ENCODE measurements at places on chromosomes 5 and 9.
A peak's percentile ranks its signal among the peaks of the same experiment; 100 is the strongest.

DNA sequence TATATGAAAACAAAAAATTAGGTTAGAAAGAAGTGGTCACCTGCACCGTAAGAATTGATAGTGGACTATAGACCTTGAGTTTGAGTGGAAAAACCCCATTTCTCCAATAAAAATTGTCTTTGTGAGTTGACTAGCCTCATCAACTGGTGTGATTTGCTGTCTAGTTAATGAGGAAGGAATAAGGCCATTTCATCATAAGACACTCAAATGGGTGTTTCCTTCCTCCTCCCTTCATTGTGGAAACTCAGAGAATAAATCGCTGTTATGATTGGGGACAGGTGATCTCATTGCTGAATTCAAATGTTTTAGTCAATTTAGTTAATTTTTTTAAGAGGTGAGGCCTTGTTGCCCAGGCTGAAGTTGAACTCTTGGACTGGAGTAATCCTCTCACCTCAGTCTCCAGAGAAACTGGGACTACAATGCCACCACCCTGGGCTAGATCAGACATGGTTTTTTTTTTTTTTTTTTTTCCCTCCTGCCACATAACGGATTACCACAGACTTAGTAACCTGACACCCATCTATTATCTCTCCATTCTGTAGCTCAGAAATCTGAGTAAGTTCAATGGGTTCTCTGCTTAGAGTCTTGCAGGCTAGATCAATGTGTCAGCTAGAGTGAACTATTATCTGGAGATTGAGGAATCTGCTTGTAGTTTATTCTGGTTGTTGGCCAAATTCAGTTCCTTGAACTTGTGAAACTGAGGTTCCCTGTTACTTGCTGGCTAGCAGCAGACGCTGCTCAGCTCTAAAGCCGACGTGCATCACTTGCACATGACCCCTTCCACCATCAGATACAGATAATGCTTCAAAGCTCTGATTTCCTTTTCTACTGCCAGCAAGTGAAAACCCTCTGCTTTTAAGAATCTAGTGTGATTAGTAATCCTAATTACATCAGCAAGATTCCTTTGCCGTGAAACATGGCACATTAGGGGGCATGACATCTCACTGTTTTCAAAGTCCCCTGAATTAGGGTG lies 663.8 kb upstream of the CDH9 start:
- peak; percentile 96 for DNase-seq

DNA sequence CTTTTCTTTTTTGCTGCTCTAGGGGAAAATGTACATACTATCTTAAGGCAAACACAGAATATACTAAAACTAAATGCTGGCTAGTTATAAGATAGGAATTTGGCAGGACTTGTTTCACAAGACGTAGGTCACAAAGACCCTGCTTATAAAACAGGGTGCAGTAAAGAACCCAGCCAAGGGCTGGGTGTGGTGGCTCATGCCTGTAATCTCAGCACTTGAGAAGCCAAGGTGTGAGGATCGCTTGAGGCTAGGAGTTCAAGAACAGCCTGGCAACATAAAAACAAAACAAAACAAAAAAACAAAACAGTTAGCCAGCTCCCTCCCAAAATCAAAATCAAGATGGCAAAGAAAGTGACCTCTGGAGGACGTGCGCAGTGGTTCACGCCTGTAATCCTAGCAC lies 49.5 kb upstream of the DENND4C start:
- no peak for DNase-seq

DNA sequence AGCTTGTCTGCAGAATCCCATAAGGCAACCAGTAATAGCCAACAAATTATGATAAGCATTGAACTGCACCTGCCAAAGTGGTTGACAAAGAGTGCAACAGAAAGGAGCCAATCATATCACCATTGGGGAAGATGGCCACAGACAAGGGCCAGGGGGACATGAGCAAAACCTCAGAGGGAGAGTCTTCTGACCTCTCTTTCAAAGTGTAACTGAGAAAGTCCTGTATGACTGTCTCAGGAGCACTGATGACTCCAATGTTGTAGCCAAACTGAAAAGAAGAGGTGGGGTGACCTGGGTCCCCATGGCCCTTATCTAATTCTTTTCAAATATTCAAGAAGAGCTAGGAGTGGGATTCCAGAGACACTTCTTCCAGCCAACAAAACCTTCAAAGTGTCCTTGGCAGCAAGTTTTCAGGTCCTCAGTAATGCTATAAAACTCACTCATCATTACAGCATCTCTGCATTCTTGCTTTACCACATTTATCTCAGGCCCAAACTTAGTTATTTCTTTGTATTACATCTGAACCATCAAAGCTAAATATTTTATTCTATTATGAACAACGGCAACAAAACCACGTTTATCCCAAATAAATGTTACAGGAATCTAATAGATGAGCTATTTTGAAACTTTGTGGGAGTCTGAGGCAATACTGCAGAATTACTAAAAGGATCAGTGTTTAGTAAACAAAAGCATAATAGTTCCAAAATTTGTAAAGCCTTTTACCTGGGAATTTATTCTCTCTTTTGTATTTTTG lies 24.4 kb downstream of the FBLL1 start:
- DNase-seq = no peak

- DNase-seq = no peak
Measured at GRCh38 chr9:88773126-88773525, 218.1 kb upstream of the S1PR3 start.

DNA sequence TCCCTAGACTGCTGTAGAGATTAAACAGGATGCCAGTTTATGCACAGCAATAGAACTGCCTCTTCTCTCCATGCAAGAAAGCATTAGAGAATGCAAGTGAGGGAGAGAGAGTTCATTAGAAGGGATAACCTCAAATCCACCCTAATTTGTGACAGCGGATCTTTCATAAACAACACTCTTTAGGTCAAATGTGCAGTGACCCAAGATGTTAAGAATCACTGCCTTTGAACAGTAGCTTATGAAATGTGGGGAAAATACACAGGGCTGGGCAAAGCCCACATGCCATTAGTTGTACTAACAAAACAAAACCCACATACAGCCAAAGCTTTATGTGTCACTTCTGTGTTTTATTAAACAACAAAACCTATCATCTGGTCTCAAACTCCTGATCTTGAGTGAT lies 36.2 kb upstream of the POU4F3 start:
- DNase-seq = no peak

DNA sequence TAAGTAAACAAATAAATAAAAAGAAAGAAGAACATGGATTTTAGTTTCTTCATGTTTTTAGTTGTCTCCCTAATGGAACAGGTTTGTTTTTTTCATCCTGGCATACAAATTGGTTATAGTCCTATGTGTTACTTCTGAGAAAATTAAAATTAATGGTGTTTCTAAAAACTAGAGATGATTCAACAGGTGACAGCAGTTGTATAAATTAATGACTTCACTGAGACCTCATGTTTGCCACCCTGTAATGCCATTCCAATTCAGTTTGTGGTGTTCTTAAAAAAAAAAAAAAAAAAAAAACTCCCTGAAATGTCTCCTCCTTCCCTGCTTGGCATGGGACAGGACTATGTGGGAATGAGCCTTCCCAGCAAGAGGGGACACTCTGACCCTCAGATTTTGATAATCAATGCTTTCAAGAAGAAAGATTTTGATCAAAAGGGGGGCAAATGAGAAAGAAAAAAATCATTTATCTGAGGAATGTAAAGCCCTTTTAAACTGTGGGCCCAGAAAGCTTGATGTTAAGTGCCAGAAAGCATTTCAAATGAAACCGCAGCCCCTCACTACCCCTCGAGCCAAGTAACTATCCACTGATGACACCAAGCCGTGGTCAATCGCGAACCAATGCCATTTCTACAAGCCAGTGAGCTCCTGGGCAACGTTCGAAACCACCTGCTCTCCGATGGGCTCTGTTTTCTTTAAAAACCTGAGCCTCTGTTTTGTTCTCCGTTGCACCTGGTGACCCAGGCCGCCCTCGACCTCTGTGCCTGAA lies 941 bp downstream of the EXD3 start:
- DNase-seq = no peak

- DNase-seq = no peak
Measured at GRCh38 chr9:128250839-128251731, 24.7 kb downstream of the GOLGA2 start.

DNA sequence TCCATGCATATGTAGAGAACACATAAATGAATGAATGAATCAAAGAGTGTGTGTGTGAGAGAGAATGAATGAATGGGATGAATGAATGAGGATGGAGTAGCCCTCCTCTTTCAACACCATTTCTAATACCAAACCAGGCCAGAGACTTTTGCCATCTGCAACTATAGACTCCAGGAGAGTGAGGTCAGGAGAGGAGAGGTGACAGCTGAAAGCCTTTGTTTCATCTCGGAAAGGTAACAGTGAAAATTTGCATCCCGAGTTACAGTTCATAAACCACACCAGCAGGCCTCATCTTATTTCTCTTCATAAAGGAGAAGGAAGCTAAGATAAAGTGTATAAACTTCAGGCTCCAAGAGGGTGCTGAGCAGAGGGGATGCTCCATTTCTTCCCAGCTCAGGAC lies 255.3 kb upstream of the KLF4 start:
- DNase-seq = no peak

- no peak for DNase-seq
Measured at GRCh38 chr5:73296772-73297171, 123.8 kb downstream of the TMEM174 start.

- no peak for DNase-seq
Measured at GRCh38 chr5:38996123-38996522, 78.1 kb downstream of the RICTOR start.

DNA sequence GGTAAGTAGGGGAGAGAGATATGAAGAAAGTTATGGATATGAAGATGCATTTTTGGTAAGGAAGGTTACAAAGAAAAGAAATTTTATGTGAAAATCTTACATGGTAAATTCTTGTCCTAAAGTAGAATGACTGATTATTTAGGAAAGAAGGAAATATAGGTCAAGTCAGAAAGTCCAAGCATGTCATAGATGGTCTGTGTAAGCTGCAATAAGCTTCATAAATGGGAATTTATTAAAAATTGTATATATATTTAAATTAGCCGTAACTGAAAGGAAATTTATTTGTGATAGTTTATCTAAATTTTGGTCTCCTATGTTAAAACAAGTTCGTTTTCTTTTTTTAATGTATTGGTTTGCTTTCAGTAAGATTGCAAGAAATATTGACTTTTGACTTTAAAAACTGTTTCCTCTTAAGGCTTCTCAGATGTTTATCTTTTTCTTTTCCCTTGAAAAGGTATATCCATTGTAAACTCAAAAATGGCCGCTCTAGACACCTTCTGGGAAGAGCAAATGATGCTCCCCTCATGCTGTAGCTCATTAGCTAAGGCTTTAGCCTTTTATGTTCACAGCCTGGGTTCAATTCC lies 46.8 kb upstream of the HAPLN1 start:
- no peak for DNase-seq

GRCh38 chr5:9681706-9682105 lies 51.6 kb upstream of the TAS2R1 start:
- DNase-seq = no peak

- no peak for DNase-seq
Measured at GRCh38 chr9:133166392-133166791, 2.7 kb upstream of the GBGT1 start.

DNA sequence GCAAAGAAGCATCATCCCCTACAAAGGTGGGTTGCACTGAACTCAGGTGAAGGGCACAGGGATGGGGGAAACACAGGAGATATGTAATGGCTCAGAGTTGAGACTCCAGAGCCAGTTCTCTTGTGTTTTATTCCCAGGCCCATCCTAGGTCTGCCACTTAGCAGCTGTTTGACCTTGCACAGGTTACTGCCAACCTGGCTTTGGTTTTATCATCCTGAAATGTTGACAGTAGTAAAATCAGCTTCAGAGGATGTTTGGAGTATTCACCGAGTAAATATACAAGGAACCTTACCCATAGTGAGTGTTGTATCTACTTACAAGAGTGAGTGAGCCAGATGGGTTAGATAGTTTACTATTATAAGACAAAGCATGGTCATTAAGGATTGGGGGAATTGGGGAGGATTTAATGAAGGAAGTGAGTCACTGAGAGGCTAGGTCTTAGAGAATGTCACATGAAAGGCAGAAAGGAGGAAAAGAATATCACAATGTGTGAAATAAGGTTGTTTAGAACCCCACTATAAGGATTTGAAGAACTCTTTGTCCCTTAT lies 141.3 kb downstream of the MAN2A1 start:
- peak; percentile 1 for DNase-seq

GRCh38 chr5:154277499-154277898 lies 87.0 kb downstream of the GALNT10 start:
- no peak for DNase-seq

DNA sequence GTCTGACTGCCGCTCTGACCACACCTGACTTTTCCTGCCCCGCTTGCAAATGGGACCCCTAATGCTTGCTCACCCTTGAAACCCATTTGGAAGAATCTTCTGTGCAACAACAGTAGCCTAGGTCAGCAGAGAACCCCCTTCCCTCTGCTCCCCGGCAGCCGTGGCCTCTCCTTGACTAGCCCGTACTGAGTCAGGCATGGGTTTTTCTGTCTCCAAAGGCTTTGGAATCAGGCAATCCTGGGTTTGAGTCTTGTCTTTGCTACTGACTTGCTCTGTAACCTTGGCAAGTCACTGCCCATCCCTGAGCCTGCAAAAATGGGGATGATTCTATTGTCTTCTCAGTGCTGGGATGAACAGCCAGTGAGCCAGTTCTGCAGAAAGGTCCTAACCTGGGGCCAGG lies 135.4 kb downstream of the RGS3 start:
- no peak for DNase-seq

- no peak for DNase-seq
Measured at GRCh38 chr9:5455181-5455580, 4.8 kb downstream of the CD274 start.

DNA sequence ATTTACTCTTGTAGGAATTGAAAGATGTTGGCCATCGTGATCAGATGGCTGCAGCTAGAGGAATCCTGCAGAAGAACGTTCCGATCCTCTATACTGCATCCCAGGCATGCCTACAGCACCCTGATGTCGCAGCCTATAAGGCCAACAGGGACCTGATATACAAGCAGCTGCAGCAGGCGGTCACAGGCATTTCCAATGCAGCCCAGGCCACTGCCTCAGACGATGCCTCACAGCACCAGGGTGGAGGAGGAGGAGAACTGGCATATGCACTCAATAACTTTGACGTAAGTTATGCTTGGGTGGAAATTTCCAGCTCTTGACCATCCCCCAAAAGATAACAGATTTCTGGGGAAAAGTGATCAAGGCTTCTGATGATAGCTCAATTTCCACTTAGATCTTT lies 50.6 kb downstream of the LRRTM2 start:
- no peak for DNase-seq

- no peak for DNase-seq
Measured at GRCh38 chr5:82991678-82992323, 85.4 kb downstream of the TMEM167A start.

DNA sequence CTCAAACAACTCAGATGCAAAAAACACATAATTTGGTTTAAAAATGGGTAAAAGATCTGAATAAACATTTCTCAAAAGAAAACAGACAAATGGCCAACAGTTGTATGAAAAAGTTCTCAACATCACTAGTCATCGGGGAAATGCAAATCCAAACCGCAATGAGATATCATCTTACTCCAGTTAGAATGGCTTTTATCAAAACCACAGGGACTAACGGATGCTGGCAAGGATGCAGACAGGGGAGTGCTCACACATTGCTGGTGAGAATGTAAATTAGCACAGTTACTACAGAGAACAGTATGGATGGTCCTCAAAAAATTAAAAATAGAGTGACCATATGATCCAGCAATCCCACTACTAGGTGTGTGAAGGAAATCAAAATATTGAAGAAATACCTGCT lies 589.1 kb upstream of the ADAMTS16 start:
- no peak for DNase-seq

GRCh38 chr9:27210588-27210987 lies 86.4 kb downstream of the EQTN start:
- DNase-seq = no peak
